Activated CD4-positive, alpha-beta T cell treated with anti-CD3 and anti-CD28 coated beads for 4 hours (primary cell): ENCODE measurements at places on chromosomes 6 and 20.

GRCh38 chr6:26202201-26202611 lies 115.0 kb downstream of the HFE start:
- no peak for DNase-seq

DNA sequence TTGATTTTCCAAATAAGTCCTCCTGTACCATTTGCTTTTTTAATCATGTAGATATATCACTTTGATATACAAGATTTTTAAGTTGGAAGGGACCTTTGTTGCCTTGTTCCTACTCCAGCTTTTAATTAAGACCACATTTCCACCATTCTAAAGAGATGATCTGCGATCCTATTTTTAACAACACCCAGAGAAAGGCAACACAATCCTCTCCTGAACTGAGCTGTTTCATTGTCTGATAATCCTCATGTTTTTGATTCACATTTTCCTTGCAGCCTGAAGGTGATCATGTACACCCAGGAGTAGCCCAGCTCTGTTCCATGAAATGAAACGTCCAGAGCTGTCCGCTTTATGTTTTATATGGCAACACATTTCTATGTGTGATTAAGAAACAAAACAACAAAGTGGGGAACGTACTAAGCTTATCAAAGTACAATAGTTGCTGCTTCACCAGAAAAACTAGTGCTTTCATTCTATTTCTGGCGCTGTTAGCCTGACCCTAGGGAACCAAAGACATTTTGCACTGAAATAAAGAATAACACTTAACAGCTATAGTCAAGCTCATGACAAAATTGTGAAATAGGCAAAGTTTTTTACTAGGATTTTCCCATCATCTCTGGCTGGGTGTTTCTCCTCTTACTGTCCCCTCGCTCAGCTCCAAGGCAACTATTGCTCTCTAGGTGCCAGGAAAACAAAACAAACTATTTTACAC lies 22.6 kb upstream of the TRAF3IP2 start:
- DNase-seq: no peak

GRCh38 chr20:62804627-62805154 lies at the start of gene OGFR:
Gene OGFR (plus strand): TSS chr20:62804835. CDS start chr20:62804860, 25 bp downstream.
- DNase-seq: peak; percentile 80

- DNase-seq: no peak
Measured at GRCh38 chr6:75201901-75202672, 3.8 kb downstream of the COL12A1 start.

DNA sequence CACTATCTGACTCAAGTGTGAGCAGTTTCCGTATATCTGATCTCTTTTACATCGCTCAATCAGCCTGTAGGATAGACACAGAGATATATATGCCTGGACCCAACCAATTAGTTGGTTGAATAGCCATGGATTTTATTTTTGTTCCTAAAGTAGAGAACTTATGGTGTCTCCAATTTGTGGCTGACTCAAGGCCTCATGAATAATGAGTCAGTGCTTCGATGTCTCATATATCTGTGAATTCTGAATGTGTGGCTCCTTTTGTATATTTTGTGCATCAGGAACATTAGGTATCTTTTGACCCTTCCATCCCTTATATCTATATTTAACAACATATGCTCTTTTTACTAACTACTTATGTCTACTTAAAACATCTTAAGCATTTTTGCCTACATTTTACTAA lies 64.5 kb downstream of the OR2B2 start:
- no peak for DNase-seq

DNA sequence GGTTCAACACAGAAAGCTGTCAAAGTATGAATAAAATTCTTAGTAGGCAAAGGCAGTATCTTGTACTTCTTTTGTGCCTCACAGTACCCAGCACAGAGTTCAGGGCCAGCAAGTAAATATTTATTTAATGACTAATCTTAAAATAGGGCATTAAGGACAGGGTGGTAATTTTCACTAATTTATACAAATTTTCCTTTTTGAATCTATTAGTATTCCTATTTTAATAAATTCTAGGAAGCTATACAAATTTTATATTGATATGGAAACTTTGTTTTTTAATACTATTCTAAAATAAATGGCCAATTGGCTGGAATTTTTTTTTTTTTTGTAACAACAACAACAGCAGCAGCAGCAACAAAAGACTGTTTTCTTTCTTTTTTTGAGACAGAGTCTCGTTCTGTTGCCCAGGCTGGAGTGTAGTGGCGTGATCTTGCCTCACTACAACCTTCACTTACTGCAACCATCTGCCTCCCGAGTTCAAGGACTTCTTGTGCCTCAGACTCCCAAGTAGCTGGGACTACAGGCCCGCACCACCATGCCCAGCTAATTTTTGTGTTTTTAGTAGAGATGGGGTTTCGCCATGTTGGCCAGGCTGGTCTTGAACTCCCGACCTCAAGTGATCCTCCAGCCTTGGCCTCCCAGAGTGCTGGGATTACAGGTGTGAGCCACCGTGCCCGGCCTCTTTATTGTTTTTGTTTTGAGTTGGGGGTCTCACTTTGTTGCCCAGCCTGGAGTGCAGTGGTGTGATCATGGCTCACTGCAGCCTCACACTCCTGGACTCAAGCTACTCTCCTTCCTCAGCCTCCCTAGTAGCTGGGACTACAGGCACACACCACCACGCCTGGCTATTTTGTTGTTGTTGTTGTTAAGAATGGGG lies 85.2 kb downstream of the FKBP5 start:
- no peak for DNase-seq

DNA sequence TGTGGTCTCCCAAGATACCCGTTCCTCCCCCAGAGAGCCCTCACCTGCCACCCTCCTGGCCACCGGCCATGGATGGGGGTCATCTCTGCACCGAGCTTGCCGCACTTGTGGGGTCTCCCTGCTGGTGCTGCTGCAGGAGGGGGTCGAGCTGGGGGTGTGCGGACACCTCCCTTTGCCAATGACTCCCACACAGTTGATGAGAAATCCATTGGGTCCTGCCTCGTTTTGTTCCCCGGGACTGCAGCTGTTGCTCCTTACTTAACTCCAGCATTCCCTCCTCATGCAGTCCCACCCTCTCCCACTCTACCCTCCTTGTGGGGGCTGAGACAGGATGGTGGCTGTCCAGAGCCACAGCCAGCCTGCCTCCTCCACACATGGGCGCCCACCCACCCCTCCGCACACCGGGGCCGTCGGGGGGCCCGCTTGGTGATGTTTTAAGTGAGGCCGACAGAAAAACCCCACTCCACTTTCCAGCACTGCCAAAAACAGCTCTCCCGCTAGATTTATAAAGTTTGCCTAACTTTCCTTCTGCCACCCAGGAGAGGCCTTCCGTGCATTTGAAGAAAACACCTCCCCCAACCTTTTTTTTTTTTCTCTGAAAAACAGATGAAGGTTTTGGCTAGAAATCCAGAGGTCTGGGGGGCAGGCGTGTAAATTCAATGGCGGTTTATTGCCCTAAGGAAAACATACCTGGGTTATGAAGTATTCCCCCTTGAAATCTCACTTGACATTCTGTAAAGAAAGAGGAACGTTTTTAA lies 53.5 kb upstream of the APCDD1L start:
- DNase-seq: no peak

GRCh38 chr20:33531885-33532284 lies 42.0 kb downstream of the CBFA2T2 start:
- DNase-seq: no peak

DNA sequence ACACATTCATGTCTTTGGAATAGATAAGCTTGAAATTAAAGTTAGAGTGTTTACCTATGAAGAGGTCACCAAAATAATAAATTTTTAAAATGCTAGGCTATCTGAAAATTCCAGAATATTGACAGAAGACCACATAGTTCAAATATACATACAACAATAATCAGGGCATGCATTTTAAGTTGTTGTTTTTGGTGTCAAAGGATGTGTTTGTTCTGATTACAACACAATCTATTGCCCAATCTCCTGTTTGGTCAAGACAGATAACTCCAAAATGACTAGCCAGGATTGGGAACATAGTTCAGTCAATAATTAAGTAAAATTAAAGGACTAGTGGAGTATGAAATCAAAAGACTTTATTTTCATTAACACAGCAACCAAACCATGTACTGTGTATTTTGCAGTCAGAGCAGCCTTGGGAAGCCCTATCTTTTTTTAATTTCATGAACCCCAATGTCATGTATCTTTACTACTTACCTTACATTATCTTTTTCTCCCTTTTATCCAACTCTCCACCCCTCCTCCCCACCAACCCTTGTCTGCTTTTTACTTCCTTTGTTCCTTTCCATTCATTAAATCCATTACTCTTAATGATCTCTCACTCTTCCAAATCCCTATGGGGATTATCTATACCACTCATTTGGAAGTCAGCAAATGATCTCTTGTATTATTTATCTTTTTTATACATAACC lies 111.2 kb downstream of the CDK19 start:
- no peak for DNase-seq

- no peak for DNase-seq
Measured at GRCh38 chr20:33673410-33674293, 576 bp downstream of the NECAB3 start.

GRCh38 chr20:62358171-62359042 lies 8.7 kb downstream of the LAMA5 start:
- DNase-seq: no peak

GRCh38 chr20:347317-347639 lies 367 bp downstream of the NRSN2 start:
- no peak for DNase-seq

- no peak for DNase-seq
Measured at GRCh38 chr20:49663112-49663511, 50.6 kb downstream of the B4GALT5 start.

- DNase-seq: no peak
Measured at GRCh38 chr20:17673084-17673483, 9.0 kb downstream of the RRBP1 start.

DNA sequence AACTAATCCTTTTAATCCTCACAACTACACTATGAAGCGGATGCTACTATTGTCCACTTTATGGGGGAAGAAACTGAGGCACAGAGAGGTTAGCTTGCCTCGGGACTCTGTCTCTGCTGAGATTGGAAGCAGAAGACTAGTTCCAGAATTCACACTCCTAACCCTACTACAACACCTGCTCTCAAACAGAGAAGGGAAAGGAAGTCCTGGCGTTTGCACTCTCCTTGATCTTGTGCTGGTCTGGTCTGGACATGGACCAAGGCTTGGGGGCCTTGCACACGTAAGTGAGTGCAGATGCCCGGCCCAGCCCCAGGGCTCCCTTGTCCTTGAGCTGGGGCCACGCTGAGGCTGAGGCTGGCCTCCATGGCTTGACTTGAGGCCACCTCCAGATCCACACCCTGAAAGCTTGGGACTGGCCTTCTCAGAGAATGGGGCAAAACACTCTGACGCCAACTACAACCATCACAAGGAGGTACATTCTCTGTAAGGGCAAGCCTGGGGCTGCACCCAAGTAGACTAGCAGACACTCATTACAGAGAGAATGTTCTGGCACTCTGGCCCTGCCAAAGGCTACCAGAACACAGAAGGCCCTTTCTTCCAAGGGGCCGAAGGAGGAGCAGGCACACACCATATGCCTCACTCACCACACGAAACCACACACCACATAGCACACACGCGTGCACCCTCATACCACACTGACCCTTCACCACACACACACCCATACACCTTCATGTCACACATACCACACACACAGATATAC lies 33.3 kb upstream of the EZR start:
- no peak for DNase-seq

- no peak for DNase-seq
Measured at GRCh38 chr20:9815632-9816031, 23.2 kb downstream of the PAK5 start.

DNA sequence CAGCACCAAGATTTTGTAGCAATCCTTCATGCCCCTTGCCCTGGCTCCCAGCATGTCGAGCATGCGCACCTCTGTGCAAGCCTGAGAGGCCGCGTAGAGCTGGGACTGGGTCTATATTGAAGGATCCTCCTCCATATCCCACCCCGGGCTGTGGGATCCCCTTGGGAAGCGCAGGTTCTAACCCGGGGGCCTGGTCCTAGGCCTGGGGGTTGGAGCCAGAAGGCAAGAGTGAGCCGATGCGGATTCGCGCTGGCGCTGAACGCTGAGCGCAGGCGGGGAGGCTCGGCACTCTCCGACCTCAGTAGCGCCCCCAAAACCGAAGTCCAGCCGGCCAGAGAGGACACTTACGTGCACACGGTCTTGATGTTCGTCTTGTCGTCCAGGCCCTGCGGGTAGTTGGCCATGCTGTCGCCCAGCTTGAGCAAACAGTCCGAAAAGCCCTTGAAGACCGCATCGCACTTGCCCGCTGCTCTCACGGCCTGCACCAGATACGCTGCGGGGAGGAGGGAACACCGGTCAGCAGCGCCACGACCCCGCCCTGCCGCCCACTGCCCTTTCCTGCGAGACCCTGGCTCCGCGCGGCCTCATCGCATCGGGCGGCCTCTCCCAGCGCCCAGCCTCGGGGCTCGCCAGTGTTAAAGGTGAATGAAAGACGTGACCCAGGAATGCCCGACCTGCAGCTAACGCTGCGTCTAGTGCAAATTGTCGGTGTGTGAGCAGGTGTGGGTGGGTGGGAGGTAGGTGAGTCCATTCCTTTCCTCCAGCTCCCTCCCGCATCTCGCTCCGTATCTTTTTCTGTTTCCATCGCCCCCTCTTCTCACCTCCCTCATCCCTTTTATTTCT lies 4.5 kb downstream of the NRN1 start:
- DNase-seq: no peak

- DNase-seq: no peak
Measured at GRCh38 chr20:432208-432607, 24.1 kb downstream of the RBCK1 start.

DNA sequence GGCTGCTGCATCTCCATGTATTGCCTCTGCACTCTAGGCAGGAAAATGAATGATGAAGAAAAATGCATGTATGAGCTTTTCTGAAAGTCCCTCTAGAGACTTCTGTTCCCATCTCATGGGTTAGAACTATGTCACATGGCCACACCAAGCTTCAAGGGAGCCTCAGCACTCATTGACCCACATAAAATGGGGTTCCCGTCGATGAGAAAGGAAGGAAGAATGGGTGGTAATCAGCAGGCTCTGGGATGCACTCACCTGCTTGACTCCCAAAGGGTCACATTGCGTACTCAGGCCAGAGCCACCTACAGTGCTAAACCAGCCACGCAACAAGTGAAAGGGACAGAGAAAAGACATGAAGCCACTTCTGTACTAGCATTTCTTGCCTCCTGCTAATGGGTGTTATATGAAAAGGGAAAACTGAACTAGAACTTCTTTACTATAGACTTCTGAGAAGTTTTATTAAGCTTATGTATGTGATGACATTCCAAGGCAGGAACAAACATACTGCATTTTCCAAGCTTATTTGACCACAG lies 95.8 kb upstream of the GCM1 start:
- DNase-seq: no peak

- DNase-seq: no peak
Measured at GRCh38 chr6:99013145-99013544, 65.4 kb upstream of the FBXL4 start.
